Stimulated activated CD4-positive, alpha-beta T cell treated with anti-CD3 and anti-CD28 coated beads, Interleukin-4, amount 100 ng/mL, for 48 hours (primary cell): ENCODE measurements at places on chromosomes 13 and 19.

GRCh38 chr13:85501616-85502015, 297.6 kb downstream of the SLITRK6 start:
- no peak for DNase-seq

DNA sequence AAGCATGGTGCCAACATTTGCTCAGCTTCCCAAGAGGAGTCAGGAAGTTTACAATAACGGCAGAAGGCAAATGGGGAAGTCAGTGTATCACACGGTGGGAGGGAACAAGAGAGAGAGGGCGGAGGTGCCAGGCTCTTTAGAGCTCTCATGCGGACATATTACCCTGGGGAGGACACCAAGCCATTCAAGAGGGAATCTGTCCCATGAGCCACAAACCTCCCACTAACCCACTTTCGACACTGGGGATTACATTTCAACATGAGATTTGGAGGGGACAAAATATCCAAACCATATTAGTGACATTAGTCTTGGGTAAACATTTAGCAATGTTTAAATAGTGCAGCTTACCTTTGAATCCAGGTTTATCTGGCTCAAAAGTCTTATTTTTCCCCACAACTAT, 69.9 kb downstream of the SLAIN1 start:
- no peak for DNase-seq

DNA sequence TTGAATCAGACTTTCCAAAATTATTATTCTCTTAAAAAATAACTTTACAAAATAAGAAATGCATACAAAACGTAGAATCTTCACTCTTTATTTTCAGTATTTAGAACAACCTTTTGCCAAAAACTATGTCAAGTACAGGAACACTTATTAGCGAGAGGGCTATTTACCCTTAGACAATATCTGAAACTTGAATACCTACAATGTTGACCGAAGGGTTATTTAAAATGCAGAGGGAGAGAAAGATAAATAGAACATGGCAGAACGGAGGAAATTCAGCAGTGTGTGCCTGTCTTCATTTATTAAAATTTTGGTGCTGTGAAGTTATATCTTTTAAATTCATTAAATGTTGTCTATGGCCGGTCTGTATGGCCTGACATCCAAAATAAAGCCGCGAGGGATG, 198.8 kb downstream of the EFNB2 start:
- DNase-seq = no peak

DNA sequence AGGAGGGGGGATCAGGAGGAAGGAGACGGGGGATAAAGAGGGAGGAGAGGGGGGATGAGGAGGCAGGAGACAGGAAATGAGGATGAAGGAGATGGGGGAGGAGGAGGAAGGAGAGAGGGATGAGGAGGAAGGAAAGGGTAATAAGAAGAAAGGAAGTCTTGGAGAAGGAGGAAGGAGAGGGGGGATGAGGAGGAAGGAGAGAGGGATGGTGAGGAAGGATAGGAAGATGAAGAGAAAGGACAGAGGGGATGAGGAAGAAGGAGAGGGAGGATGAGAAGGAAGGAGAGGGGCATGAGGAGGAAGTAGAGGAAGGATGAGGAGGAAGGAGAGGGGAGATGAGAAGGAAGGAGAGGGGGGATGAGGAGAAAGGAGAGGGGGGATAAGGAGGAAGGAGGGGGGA, 13.0 kb upstream of the VSTM2B start:
- DNase-seq = no peak

DNA sequence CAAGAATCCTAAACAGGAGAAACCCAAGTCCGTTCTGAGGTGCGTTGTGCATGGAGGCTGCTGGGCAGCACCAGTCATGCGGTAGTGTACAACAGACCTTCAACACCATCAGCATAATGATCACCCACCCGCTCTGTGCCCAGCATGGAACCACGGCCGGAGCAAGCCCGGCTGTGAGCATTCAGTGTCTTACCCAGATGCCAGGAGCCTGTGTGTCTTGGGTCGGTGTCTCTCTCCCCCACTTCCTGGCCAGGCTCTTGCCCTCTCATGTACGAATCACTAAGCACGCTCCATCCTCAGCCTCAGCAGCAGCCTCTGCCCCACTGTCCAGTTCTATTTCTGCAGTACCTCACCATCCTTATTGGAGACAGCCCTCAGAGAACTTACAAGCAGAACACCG, 231.6 kb upstream of the IRS2 start:
- no peak for DNase-seq

DNA sequence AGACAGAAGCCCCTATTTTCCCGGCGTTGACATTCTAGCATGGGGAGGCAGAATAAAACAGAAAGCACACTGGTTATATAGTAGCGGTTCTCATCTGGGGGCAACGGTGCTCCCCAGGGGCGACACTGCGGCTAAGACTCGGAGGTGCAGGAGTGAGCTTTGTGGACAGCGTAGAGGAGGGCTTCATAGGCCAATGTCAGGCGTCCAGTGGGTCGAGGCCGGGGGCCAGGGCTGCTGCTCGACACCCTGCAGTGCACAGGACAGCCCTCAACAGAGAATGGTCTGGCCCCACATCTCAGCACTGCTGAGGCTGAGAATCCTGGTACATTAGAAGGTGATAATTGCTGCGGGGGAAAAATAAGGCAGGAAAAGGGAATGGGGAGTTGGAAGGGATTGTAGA, 1.5 kb downstream of the ZNF628 start:
- no peak for DNase-seq

DNA sequence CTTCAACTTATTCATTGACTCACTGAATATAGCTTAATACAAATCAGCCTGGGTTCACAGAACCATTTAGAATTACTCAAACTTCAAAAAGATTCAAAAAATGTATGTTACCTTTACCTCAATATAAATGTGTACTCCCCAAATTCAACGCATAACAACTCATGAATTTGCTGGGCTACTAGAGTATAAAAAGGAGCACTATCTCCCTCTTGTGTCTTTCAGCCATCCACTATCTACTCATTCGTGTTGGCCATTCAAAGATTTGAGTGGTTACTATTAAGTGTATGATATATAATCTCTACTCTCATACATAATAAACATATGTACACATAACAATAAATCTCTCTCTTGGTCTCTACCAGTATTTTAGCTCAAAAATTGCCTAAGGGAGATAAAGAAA, 20.3 kb downstream of the INTS6 start:
- DNase-seq = no peak

DNA sequence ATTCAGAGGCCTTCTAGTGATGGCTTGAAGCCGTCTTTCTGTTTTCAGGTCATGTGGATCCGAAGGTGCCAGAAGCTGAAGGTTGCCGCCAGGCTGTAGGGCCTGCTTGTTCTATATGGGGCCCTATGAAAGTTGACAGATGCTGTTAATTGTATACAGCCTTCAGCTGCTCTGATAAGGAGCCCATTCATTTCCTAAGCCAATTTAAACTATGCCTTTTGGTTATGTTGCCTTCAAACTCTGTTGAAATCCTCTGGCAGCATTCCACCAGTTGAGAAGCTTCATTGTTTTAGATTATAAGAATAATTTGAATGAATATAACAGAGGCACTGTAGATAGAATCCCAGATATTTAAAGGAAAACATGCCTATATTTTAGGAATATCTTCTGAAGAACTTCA, 34.4 kb downstream of the RAP2A start:
- no peak for DNase-seq

- no peak for DNase-seq
These were observed 49.6 kb upstream of the RAP2A start for GRCh38 chr13:97384371-97384770.
